ENCODE measurements at places on chromosomes 16 and 17. TPM values are rescaled to one million over a fixed set of nuclear protein-coding genes. Genes with fewer than 3 reads are reported as not detected.

Gene AGRP
- total RNA-seq: not detected

Gene C17orf113
- 0.71 TPM for total RNA-seq

Gene LRRC75A
- 4.4 TPM for total RNA-seq

Gene HOXB8
- not detected for total RNA-seq

Gene ZSCAN10
- total RNA-seq: not detected

Gene PROCA1
- total RNA-seq: 1.3 TPM

Gene CES5A
- total RNA-seq: not detected

Gene KRTAP4-5
- total RNA-seq: not detected

Gene KIF18B
- total RNA-seq: 0.28 TPM

Gene ZBTB4
- total RNA-seq: 56.5 TPM

Gene SNN
- total RNA-seq: 10.8 TPM
